Adrenal gland (tissue), 19 donors: ENCODE measurements at places on chromosomes 5 and 9. TPM values are rescaled to one million over a fixed set of nuclear protein-coding genes. Genes with fewer than 3 reads are reported as not detected.

Gene GALNT12
- total RNA-seq, result 4.4 TPM

Gene CEL
- total RNA-seq, result 1.6 TPM

Gene C5orf15
- 51.4 TPM for total RNA-seq

Gene C5orf52
- not detected for total RNA-seq

Gene PCSK5
- 31.8 TPM for total RNA-seq

Gene CNTFR
- total RNA-seq, result 2.8 TPM

Gene DEPDC1B
- total RNA-seq, result not detected

Gene CD274
- 2.1 TPM for total RNA-seq

Gene BTNL8
- total RNA-seq, result not detected

Gene PCDHA4
- total RNA-seq, result 0.36 TPM
